ENCODE measurements at places on chromosomes 2 and 18.

GRCh38 chr2:108184419-108184818 lies 55.3 kb upstream of the SULT1C3 start:
- no peak for DNase-seq

GRCh38 chr2:105309147-105309545 lies 20.4 kb downstream of the TGFBRAP1 start:
- DNase-seq, result no peak

- no peak for DNase-seq
These were observed 585 bp upstream of the ANAPC1 start for GRCh38 chr2:111884592-111884964.

DNA sequence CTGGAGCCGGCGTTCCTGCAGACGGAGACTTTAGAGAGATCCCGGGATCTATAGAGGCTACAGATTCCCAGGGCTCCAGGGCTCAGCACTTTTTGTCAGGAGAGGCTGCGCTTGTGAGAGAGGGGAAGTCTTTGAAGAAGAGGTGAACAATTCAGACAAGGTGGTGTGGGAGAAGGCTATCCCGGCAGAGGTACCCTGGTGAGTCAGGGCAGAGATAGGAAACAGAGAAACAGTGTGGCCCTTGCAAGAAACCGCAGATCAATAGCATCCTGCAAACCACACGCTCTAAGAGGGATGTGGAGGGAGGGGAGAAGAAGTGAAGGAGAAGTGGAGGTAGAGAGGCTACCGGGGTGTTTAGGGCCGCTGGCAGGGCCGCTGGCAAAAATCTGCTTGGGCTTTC lies 160.5 kb upstream of the APCDD1 start:
- DNase-seq, result no peak

DNA sequence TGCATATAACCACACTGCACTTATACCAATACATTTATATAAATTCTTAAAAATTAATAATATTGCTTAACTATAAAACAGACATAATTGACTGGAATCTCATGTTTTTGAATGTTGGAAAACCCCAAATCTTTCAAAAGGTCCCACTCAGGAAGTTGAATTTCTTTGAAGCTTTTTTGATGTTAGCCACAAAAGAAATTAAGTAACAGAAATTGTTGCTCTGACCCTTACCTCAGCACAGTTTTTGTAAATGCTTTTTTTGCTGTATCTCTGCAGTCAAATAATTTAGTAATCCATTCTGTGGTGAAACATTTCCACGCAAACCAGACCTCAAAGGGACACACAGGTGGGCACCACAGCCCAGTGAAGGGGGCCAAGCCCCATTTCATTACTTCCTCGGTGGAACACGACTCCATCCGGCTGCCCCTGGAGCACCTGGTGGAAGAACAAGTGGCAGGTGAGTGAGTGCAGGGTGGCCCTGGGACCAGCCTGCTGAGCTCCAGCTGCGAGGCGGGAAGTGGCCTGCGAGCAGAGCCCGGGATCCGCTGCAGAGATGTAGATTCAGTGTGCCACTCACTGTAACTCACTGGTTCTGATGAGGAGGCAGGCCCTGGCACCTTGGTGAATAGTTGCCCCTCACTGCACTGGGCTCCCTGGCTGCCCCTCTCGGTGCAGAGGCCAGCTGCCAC lies 8.4 kb downstream of the SCLY start:
- no peak for DNase-seq

GRCh38 chr2:120401275-120402066 lies 55.5 kb downstream of the INHBB start:
- DNase-seq, result no peak

- DNase-seq, result no peak
These were observed 35.4 kb upstream of the LRP2 start for GRCh38 chr2:169397697-169398096.

GRCh38 chr2:235986361-235986760 lies 181.8 kb downstream of the GBX2 start:
- no peak for DNase-seq

DNA sequence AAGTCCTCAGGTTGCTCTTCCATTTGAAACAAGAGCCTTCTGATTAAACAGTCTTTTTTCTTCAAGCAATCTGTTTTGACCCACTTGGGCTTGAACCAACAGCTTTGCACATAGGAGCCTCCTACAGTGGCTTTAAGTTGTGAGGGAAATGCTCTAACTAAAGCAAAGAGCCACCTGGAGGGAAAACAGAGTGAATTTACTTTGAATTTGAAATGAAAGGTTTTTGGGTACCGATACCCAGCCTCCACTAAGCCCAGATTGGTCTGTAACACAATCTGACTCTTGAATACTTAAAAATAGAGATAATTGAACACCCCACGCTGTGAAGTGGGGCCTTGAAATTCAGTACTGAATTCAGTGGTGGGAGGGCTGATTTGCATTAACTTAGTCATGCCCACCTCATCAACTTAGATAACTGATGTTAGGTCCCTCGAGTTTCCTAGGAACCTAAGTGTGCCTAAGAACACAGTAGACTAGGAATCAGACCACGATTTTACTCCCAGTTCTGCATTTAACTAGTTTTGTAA lies 56.3 kb upstream of the ACVR1C start:
- no peak for DNase-seq

DNA sequence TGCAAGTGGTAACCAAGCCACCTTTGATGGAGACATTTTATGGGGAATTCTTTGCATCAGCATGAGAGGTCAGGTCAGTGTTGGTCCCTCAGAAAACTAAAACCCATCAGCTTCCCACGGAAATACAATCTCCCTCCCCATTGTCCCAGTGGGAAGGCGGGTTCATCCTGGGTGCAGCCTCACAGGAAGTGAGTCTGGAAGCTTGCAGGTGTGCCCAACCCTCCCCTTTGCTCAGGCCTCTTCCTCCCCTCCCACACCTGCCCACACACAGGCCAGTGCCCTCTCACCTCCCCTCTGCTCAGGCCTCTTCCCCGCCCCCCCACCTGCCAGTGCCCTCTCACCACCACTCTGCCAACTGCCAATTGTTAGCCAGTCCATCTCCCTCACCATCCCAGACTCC lies 166.8 kb upstream of the RAB6C start:
- no peak for DNase-seq

- peak; percentile 42 for DNase-seq
These were observed 59.8 kb upstream of the SLC38A11 start for GRCh38 chr2:165015052-165015642.

DNA sequence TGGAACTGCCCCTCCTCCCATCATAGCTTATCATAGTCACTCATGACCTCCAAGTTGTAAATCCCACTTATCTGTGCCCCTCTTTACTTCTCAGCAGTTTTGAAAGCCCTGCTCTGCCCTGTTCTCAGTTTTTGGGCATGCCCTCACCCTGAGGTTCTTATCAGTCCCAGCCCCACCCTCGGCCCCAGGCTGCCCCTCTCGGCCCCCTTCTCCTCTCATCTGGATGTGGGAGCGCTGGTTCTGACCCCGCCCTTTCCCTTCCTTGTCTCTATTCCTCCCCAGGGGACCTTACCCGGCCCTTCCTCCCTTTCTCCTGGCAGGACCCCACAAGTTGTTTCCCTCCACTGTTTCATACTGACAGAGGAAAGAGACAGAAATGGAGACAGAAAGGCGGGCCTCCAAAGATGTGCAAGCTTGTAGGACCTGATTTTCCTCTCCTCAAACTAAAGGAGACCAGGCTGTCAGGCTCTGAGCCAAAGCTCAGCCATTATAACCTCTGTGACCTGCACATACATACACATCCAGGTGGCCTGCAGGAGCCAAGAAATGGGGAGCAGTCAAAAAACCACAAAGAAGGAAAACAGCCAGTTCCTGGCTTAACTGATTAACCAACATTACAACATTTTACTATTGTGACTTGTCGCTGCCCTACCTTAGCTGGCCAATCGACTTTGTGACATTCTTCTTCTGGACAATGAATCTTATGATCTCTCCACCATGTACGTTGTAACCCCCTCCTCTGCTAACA lies 171.0 kb upstream of the HS6ST1 start:
- DNase-seq, result no peak

GRCh38 chr2:30026091-30027055 lies 105.0 kb upstream of the ALK start:
- DNase-seq, result no peak

DNA sequence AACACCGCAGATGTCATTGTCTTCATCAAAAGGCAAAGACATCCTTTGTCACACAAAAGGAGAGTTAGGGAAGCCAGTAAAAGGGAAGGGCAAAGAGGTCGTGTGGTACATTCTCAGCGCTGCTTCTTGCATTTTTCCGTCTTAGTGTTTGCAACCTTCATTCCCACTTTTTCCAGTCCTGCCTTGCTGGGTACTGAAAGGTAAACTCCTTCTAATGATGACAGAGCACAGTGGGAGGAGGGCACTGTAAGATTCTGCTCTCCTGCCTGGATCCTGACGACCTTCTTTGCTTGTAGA lies 424.3 kb upstream of the MEX3C start:
- DNase-seq, result no peak

DNA sequence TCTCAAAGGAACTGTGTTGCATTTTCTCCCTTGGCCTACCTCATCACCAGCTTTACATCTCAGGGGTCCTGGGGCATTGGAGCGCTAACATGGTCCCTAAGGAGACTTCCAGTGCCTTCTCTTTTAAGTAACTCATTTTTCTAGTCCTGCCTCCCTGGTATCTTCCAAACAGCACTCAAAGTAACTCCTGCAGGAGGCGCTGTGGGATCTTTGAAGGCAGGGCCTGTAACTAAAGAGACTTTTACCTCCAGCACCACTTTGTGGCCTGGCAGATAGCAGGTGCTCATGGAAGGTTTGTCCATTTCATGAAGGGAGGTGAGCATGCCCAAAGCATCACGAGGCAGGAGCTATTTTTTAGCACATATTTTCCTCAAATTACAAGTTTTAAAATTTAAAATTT lies 411.0 kb upstream of the GYPC start:
- DNase-seq, result no peak

DNA sequence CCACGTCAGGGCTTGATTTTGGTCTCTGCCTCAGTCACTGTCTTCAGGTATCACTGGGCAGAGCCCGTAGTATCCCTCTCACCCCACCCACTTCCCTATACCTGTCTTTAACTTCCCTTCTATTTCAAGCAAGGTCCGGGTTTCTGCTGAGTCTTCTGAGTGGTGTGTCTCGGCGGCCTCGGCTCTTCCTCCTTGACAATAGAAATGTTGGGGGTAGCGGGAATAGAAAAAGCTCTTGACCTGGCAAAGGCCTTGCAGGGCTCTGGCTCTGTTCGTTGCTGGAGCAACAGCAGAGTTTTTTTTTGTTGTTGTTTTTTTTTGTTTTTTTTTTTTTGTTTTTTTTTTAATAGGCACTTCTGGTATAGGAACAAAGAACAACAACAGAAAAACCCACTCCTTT lies 16.0 kb upstream of the IGFBP5 start:
- DNase-seq, result no peak

DNA sequence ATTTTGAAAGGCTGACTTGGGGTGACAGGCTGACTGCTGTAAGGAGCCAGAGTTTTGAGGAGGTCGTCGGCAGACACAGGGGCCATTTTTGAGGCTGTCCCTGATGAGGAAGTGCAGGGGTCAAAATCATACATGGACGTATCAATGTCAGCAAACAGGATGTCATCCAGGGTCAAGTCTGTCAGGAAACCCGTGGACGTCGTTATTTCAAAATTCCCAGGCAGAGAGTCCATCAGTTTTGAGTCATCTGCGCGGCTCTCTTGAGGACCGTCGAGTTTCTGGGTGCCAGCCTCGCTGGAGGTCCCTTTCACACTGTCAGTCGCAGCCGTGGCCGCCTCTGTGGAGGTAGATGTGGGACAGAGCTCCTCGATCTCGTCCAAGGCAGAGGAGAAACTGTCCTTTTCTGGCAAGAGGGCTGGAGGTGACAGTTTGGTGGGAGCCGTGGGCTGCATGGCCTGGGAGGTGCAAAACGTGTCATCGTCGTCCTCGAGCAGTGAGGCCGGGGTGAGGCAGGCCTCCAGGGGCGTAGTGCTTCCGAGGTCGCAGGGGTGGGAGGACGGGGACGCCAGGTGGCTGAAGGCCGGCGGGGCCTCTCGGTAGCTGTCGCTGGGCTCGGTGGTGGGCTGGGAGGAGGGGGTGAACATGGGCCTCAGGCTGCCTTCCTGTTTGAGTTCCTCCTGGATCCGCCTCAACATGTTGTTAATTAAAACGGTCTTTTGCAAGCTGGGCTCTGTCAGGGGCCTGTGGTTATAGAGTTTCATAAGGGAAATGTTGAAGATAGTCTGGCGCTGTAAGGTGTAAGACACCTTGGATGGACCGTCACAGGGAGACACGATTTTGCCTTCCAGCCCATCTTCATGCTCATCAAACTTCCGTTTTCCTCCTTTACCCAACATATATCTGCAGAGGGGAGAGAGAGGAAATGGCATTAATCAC lies 17.5 kb downstream of the SERTAD2 start:
- peak; percentile 30 for DNase-seq

DNA sequence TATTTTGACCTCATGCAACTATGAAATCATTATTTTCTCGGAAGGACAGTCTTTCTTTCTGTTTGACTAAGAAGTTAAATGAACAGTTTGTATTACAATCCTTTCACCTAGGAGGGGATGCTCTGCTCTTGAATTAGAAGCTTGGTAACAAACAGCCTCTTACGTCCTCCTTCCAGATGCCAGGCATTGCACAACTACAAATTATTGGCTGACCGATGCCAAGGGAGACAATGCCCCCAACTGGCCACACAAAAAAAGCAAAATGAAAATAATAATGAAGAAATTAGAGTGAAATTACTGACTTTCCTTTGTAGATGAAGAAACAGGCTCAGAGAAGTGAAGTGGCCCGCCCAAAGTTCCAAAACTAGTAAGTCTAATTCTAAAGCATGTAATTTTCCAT lies 177.9 kb downstream of the CYRIA start:
- DNase-seq, result no peak

GRCh38 chr2:48175656-48176055 lies 269.4 kb upstream of the FBXO11 start:
- DNase-seq, result no peak

- DNase-seq, result no peak
These were observed 67.3 kb downstream of the CAMKMT start for GRCh38 chr2:44429034-44429433.

Measured in CD4-positive, alpha-beta T cell treated with Interleukin-4 for 1 hour (primary cell).